Pericardium fibroblast (primary cell): ENCODE measurements at places on chromosomes 6 and 20. TPM values are rescaled to one million over a fixed set of nuclear protein-coding genes. Genes with fewer than 3 reads are reported as not detected.

The NFKBIE gene
- 3.0 and 9.2 TPM in 2 replicates for total RNA-seq

The HUS1B gene
- total RNA-seq: 0.09 TPM in 1 of 2 replicates, not detected in the other

The JARID2 gene
- 5.2 and 7.8 TPM in 2 replicates for total RNA-seq

The HSPA12B gene
- 3.2 and 5.0 TPM in 2 replicates for total RNA-seq

The GSTA3 gene
- not detected in 2 replicates for total RNA-seq

The LAMA5 gene
- 41.1 and 63.5 TPM in 2 replicates for total RNA-seq

The HRH3 gene
- total RNA-seq: not detected in 2 replicates

The MUC21 gene
- not detected in 2 replicates for total RNA-seq

The PTCRA gene
- not detected in 2 replicates for total RNA-seq

The EPB41L1 gene
- total RNA-seq: 16.5 and 28.2 TPM in 2 replicates

The TREML4 gene
- total RNA-seq: not detected in 2 replicates

The CRIP3 gene
- 0.34 and 0.47 TPM in 2 replicates for total RNA-seq

The RNF182 gene
- total RNA-seq: 0.70 and 5.3 TPM in 2 replicates

The FKBP1C gene
- total RNA-seq: 0.09 and 0.82 TPM in 2 replicates

The ATG5 gene
- total RNA-seq: 21.4 and 25.4 TPM in 2 replicates

The PRICKLE4 gene
- 0.43 and 0.82 TPM in 2 replicates for total RNA-seq

The LIME1 gene
- 4.4 and 8.5 TPM in 2 replicates for total RNA-seq

The BTN1A1 gene
- not detected in 2 replicates for total RNA-seq

The OR2H1 gene
- not detected in 2 replicates for total RNA-seq

The TUBB2B gene
- total RNA-seq: 2.4 and 3.5 TPM in 2 replicates

The ABHD16B gene
- total RNA-seq: not detected in 2 replicates
